ENCODE measurements at places on chromosomes 11 and 22.

GRCh38 chr11:84724256-84724655 lies 902.9 kb downstream of the DLG2 start:
- DNase-seq, result no peak

- DNase-seq, result no peak
These were observed 118.2 kb downstream of the DSCAML1 start for GRCh38 chr11:117678658-117679406.

DNA sequence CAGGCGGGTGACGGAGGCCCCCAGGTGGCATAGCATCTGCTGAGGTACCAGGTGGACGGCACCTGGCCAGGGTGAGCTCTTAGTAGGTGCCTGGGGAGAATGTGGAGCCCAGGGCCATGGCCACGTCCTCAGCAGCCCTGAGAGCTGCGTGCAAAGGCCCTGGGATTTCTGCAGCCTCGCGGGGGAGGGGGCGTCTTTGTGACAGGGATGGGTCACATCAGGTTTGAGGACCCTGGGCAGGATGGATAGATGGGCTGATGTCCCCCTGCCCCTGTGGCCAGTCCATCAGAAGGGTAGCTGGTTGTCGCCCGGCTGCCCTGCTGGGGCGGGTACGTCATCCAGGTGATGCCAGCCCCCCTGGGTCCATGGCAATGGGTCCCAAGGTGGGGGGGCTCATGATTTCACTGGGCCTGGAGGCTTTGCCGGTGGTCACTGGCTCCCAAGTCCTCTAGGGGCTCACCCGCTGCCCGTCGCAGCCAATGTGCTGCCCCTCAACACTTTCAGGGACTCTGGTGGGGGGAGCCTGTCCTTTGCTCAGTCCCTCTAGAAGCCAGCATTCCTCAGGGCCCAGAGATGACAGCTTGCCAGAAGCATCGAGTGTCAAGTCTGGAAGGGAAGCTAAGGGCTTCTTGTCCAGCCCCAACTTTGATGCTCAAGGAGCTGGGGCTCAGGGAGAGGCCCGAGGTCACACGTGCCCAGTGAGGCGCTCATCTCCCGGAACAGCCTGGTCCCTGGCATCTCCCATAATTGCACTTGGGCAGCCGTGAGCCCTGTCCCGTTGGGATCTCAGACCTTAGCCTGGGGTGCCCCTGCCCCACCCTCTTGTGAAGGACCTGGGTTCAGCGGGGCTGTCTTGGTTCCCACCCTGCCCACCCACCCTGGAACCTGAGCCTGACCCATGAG lies 777 bp downstream of the TBX10 start:
- no peak for DNase-seq

GRCh38 chr11:126083829-126084607 lies 21.4 kb upstream of the CDON start:
- no peak for DNase-seq

- DNase-seq, result no peak
These were observed 14.7 kb upstream of the SULT4A1 start for GRCh38 chr22:43876866-43877509.

DNA sequence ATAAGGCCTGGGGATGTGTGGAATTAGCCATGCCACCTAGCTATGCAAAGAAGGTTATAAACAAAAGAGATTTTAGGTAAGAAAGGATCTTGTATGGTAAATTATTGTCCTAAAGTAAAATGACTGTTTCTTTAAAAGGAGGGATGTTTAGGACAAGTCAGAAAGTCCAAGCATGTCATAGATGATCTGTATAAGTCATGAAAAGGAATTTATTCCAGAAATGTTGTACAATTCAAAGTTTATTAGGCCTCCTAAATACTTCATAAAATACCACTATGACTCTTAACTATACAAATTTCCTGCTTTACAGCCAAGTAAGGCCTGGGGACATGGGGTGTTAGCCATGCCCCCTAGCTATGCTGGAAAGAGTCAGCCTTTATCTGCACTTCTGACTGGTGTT lies 22.7 kb downstream of the OR5A2 start:
- no peak for DNase-seq

DNA sequence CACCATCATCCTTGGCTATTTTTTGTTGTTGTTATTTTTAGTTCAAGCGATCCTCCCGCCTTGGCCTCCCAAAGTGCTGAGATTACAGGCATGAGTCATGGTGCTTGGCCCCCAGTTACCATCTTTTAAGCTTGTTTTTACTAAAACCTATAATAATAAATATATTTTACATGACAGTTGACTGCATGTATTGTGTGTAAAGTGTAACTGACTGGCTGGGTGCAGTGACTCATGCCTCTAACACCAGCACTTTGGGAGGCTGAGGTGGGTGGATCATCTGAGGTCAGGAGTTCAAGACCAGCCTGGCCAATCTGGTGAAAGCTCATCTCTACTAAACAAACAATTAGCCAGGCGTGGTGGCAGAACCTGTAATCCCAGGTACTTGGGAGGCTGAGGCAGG lies 386.2 kb downstream of the TENM4 start:
- no peak for DNase-seq

DNA sequence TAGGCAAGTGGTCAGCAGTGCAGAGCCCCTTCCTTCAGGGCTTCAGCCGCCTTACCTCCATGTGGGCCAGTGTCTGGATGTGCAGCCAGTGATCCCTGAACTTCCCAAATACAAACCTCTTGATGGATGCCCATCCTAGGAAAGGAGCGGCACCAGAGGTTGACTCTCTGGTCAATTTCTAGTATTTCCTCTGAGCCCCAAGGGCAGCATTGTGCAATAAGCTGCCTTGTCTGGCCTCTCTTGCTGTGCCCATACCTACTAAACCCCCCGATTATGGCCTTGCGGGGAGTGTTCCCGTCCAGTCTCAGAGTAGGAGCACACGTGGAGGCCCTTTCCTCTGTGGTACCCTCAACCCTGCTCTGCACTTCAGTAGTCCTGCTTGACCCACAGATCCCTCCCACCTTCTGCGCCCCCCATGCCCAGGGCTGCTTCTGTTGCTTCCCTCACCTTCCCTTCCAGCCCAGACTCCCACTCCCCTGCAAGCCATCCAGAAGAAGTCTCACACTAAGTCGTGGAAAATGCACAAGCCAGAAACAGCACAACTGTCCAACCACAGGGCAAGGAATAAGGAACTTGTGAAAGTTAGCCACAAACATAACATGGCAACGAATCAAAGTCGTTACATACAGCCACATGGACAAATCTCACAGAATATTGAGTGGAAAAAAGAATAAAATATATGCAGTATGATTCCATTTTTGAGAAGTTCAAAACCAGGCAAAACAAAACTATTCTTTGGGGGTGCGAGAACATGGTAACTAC lies 39.6 kb upstream of the HORMAD2 start:
- no peak for DNase-seq

GRCh38 chr22:42368379-42369249 lies 63.6 kb downstream of the NFAM1 start:
- DNase-seq, result no peak

DNA sequence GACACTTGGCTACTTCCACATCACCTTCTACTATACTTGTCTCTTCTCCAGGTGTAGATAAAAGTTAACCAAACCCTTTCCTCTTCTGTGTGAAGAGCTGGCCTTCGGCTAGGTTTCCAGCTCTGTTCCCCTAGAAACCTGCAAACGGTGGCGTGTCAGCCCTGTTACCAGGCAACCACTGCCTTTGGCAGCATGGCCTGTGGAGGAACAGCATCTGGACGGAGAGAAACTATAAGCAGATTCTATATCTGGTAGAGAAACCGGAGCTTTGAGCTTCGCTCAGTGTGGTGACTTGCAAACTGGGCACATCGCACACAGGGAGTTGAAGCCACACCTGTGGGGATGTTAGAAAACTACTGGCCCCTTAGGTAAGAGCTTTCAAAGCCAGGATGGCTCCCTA lies 35.9 kb downstream of the ARAP1 start:
- no peak for DNase-seq

GRCh38 chr11:92625894-92626293 lies 343.6 kb upstream of the MTNR1B start:
- DNase-seq, result no peak

- DNase-seq, result no peak
These were observed 130.8 kb downstream of the WT1 start for GRCh38 chr11:32304521-32304920.

- DNase-seq, result no peak
These were observed 425 bp upstream of the KDELR3 start for GRCh38 chr22:38467438-38467903.

DNA sequence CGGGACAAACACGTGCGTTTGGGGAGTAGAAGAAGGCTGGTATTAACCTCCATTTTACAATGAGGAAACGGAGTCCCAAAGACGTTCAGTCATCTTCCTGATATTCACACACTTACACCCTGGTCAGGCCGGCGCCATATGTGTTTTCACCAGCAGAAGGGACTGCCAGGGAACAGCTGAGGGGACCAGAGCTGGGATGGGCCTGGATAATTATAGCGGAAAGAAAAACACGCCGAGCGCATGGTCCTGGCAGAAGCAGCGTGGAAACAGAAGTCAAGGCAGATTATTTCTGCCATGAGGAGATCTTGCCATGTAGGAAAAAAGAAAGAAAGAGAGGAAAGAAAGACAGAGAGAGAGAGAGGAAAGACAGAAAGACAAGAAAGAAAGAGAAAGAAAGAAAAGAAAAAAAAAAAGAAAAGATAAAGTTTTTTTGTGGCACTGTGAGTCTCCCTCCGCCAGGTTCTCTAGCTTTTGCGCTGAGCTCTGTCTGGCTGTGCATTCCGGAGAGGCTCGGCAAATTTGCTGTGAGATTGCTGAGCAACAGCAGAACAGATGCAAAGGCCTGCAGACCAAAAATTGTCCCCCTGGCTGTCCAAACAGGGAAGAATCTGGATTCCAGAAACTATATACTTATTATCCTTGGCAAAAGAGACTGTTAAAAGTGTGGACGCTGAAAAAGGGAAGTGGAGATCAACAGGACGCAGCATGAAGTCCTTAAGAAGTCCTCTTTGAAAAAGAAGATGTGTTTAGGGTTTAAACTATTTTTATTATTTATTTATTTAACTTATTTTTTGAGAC lies 1.3 kb upstream of the UCP2 start:
- no peak for DNase-seq

- DNase-seq, result no peak
These were observed 256.8 kb upstream of the RAG2 start for GRCh38 chr11:36854875-36855274.

DNA sequence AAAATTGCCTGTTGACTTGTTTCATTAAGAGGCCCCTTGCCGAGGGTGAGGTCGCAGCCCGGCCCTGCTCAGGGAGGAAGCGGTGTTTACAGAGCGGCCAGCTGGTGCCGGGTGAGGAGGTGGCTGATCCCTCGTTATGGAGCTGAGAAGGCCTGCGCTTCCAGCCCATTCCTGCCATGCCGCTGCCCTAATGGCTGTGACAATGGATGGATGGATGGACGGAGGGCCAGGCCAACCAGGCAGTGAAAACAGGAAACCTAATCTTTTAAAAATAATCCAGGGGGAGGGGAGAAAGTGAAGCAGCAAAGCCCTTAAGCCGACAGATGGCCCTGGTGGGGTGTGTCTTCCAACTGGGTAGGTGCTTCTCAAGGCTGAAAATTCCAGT lies 38.5 kb downstream of the BCR start:
- DNase-seq, result no peak

GRCh38 chr22:37676736-37677492 lies 1.5 kb downstream of the LGALS1 start:
- DNase-seq, result peak; percentile 94

DNA sequence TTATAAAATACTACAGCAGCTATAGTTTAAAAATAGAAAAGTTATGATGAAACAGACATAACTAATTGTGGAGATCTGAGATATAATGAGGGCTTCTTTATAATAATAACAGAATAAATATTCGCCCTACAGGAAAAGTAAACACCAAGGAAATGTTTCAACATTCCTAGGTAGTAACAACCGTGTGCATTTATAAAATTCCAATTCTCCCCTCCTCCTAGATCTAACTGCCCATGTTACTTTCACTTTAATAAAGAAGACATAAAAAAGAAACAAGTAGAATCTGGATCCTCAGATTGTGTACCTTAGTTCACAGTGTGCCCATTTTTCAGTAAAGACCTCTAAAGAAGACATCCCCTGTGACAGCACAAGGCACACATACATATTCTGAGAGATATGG lies 57.8 kb upstream of the MN1 start:
- DNase-seq, result no peak

- no peak for DNase-seq
These were observed 4.1 kb downstream of the ST3GAL4 start for GRCh38 chr11:126359431-126360048.

DNA sequence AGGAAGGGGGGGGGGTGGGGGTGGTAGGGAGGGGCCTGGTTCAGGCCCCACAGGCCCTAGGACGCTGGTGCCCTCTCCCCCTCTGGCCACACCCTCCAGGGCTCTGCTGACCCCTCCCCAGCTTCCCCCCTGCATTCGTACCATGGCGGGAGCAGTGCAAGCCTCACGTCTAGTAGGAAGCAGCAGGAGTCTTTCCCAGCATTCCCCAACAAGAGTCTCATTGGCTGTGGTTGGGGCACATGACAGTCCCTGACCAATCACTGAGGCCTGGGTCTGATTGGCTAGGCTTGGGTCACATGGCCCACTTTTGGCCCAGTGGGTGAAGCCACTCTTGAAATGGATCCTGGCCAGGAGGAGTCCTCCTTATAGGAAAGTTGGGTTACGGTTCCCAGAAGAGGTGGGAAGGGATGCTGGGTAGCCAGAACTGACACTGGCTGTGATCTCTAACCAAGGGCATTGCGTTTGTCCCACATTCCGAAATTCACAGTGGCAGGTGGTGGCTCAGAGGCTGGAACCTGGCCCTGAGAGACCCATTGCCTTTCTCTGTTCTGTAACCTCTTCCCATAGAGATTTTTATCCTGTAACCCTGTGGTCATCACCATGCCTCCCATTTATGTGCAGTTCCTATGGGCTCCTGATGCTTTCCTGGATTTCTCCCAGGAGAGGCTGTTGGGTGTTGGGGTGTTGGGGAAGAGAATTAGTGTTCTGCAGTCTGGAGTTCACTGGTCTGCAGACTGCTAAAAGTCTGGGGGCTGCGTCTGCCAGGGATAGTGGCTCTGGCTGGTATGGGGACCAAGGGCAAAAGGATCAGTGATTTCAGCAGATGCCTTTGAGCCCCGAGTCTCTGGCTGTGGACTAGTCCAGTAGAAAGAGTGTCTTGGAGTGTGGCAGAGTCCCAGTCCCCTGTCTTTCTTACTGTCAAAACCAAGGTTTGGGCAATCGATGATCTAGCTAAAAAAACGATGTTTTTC lies 58.9 kb upstream of the MYEOV start:
- no peak for DNase-seq

- DNase-seq, result no peak
These were observed 306.7 kb downstream of the SOX6 start for GRCh38 chr11:16049611-16050010.

DNA sequence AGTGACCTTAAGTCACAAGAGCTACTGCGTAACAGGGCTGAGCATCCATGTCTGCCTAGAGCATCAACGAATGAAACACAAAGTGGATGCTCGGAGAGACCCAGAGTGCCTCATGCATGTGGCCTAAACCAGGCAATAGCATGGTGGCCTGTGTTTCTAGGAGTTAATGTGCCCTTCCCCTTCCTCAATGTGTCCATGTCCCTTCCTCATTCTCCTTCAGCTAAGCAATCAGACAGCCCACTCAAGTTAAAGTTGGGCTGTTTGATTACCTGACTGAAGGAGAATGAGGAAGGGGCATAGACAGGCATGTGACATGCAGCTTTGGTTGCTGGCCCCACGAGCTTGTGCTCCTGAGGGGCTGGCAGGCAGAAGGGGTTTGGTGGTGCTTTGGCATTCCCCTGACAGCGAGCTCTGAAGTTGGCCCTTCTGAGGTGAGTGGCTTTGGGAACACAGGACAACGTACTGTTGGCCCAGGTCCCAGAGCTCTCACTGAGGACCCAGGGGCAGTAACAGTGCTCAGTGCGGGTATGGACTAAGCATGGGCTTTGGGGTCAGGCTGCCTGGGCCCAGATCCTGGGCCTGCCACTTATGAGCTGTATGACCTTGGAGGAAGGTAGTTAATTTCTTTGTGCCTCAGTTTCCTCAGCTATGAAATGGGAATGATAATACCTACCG lies 46.7 kb downstream of the IRAG1 start:
- no peak for DNase-seq
